ENCODE measurements at places on chromosomes 6 and 20. TPM values are rescaled to one million over a fixed set of nuclear protein-coding genes. Genes with fewer than 3 reads are reported as not detected.

EYS gene
- total RNA-seq, result not detected

DACT2 gene
- total RNA-seq, result 1.5 TPM

EPHA7 gene
- 2.7 TPM for total RNA-seq

SYCP2L gene
- 0.25 TPM for total RNA-seq

DNA sequence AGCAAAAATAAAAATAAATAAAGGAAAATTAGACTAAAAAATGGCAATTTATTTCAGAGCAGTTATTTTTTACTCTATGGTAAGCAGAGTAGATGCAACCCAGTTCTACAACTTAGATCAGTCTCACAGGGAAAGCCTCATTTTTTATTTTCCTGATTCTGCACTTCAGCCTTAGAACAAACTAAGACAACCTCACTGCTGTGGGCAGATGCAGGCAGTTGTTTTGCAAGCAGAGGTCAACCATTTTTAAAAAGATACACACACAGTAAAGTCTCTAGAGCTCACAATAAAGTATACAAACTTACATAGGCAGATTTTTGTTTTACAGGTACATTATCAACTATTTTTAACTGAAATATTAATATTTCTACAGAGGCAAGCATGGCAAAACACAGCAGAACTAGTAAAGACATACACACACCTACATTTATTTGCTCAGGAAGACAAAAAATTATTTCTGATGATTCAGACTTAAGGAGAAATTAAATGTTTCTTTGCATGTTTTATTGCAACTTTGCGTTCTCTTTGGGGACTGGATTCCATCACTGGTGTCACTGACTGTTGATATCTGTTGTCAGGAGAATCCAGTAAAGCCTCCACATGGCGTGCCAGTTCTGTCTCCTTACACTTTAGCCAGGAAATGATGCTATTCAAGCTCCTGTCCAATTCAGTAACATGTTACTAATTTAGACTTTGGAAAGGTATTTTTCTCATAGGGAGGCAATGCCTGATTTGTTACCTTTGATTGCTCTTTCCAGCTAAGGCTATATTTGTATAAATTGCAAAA is 102.7 kb downstream of the TRDN start:
- no peak overlapping the region for H3K4me3 ChIP-seq
- no peaks in the 10 kb centered on the region for H3K36me3 ChIP-seq
- H3K27ac ChIP-seq, result no peak overlapping the region

DNA sequence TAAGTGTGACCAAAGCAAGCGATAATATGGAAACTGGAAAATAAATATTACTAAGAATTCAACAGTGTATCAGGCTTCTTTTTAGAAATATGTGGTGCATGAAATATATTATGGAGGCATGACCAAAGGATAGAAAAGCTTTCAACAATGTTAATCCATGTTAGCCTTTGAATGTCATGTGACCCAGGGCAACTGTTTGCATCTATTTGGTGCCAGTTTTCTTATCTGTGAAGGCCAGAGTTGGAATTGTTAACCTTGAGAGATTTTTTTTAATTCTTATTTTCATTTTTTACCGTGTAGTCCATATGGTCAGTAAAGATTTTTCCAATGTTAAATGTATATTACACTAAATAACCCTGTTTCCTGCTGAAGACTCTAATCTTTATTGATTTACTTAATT is 411.1 kb downstream of the BCKDHB start:
- no peak overlapping the region for H3K27ac ChIP-seq
- no peaks in the 10 kb centered on the region for H3K36me3 ChIP-seq
- DNase-seq, result no peak
- H3K27me3 ChIP-seq, result no peaks in the 10 kb centered on the region
- no peak overlapping the region for H3K4me3 ChIP-seq

DNA sequence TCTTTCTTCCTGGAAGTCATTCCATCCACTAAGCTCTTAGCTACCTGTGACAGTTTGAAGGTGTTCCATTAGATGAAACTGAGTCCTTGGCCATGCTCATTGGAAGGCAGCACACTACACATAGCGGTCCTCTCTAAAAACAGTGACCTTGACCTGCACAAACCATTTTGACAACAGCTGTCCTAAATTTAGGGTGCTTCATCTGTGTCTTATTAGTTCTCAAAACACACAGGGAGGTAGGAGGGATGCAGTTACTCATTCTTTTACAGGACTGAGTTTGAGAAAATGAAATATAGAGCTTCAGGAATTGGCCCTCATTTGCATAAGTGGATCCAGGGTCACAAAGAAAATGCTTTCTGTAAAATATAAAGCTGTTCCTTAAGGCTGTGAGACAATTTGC is 20.4 kb upstream of the MAP3K4 start:
- no peaks in the 10 kb centered on the region for H3K36me3 ChIP-seq
- no peak overlapping the region for H3K27ac ChIP-seq

- no peak overlapping the region for H3K27ac ChIP-seq
- DNase-seq, result no peak
- H3K27me3 ChIP-seq, result no peaks in the 10 kb centered on the region
- peaks cover 7% of the 10 kb centered on the region for H3K4me1 ChIP-seq
- H3K4me3 ChIP-seq, result no peak overlapping the region
- no peaks in the 10 kb centered on the region for H3K36me3 ChIP-seq
Measured at GRCh38 chr6:25166955-25167748, 112.0 kb upstream of the CARMIL1 start.

DNA sequence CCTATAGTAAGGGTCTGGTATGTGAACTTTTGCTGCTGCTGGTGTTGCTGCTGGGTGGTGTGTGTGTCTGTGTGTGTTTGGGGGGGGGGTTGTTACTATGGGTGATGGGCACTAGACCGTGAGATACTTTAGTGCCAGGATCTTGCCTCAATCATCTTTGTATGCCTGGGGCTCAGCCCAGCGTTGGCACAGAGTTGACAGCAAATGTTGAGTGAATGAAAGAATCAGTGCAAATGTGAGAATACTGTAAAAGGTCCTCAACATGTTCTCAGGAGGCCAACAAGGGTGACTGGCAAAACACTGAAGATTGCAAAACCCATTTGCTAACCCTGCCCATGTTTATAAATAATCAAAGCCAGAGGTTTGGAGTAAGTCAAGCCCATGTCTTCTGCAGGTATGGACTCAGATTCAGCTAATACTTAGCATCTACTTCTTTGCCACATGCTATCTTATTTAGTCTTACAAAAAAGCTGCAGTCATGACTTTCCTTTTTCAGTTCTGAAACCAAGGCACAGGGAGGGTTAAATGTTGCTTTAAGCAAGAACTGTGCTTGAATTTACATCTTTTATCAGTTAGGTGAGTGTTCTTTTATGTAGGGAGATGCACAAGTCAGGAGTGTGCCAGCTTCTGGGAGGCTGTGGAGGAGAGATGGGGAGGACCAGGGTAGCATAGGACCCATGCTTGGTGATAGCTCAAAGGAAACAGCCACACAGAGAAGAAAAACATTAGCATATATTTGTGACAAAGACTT is 125.3 kb upstream of the SPACA1 start:
- DNase-seq, result no peak
- H3K36me3 ChIP-seq, result no peaks in the 10 kb centered on the region
- H3K27ac ChIP-seq, result no peak overlapping the region
- no peaks in the 10 kb centered on the region for H3K27me3 ChIP-seq
- H3K4me1 ChIP-seq, result no peaks in the 10 kb centered on the region
- H3K4me3 ChIP-seq, result no peak overlapping the region

DNA sequence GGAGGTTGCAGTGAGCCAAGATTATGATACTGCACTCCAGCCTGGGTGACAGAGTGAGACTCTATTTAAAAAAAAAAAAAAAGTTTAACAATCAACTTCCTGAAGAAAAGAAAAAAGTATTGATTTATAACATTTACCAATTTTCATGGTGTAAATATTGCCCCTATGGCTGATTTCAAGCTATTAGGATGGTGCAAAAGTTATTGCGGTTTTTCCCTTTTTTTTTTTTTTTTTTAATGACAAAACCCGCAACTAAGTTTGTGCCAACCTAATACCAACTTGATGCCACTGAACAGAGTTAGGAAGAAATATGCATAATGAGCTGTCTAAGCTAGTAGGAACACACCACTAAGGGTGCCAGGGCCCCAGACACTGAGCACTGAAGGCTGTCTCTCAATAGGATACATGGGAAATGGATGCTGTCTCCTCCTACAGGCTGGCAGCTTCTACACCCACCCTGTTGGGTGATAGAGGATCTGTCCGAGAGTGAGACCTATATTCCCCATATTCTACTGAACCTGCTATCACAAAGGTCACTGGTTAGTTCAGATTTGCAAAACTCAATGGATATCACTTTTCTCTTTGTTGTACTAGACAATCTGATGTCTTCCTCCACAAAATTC is 6.5 kb upstream of the PERP start:
- H3K36me3 ChIP-seq, result no peaks in the 10 kb centered on the region
- no peaks in the 10 kb centered on the region for H3K27me3 ChIP-seq
- no peak overlapping the region for H3K4me3 ChIP-seq
- H3K4me1 ChIP-seq, result peaks cover 5% of the 10 kb centered on the region
- no peak overlapping the region for H3K27ac ChIP-seq

- DNase-seq, result no peak
- no peak overlapping the region for H3K4me3 ChIP-seq
- H3K36me3 ChIP-seq, result peaks cover 23% of the 10 kb centered on the region
Measured at GRCh38 chr6:138417493-138418117, 13.6 kb downstream of the HEBP2 start.

GRCh38 chr20:61878478-61879302 is 187.0 kb downstream of the TAF4 start:
- no peak overlapping the region for H3K27ac ChIP-seq
- H3K4me3 ChIP-seq, result no peak overlapping the region
- no peaks in the 10 kb centered on the region for H3K4me1 ChIP-seq
- no peaks in the 10 kb centered on the region for H3K36me3 ChIP-seq

DNA sequence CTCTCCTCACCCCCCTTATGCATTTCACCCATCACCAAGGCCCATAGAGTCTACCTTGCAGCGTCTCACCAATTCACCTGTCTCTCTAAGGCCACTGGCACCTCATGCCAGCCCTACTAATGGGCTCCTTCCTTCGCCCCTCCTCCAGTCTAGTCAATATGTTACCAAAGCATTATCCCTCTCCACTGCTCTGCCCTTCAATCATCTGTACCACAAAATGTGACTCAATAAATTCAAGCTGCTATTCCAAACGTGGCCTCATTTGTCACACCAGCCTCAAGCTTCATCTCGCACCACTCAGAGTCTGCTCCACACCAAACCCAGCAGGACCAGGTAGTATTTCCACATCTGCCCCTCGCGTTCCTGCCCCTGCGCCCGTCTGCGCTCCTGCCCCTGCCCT is 21.8 kb upstream of the RPS6KA2 start:
- H3K27me3 ChIP-seq, result no peaks in the 10 kb centered on the region
- H3K36me3 ChIP-seq, result no peaks in the 10 kb centered on the region
- DNase-seq, result no peak
- H3K27ac ChIP-seq, result no peak overlapping the region
- no peaks in the 10 kb centered on the region for H3K4me1 ChIP-seq

- no peaks in the 10 kb centered on the region for H3K36me3 ChIP-seq
- no peak for DNase-seq
- no peaks in the 10 kb centered on the region for H3K4me1 ChIP-seq
- H3K27ac ChIP-seq, result no peak overlapping the region
- no peak overlapping the region for H3K4me3 ChIP-seq
Measured at GRCh38 chr6:39330057-39330456, 7.6 kb upstream of the KCNK16 start.

DNA sequence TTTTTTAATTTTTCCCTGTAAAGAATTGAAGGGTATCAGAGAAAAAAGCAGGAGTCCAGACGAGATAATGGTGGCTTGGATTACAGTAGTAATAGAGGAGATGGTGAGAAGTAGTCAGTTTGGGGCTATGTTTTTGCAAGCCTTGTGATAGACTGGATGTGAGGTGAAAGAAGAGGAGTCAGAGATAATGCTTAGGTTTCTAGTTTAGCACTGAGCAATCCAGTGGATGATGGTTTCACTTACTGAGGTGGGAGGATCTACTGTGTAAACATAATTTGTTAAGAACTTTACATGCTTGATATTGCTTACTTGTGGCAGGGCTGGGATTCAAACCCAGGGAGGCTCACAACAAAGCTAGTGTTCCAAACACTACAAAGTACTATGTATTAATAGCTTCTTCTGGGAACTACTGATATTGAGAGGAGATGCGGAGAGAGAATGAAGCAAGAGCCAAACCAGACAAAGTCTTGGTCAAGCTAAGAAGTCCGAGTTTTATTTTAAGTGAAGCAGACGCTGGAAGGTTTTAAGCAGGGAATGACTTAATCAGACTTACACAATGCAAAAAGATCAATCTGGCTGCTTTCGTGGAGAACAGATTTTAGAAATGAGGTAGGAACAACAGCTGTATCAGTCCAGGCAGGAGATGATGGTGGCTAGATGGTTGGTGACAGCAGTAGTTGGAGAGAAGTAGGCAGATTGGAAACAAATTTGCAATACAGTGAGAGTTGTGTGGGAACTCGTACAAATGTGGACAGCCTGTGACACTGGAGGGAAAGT is 58.0 kb downstream of the ZFAND3 start:
- no peaks in the 10 kb centered on the region for H3K36me3 ChIP-seq
- H3K4me3 ChIP-seq, result no peak overlapping the region
- H3K4me1 ChIP-seq, result peaks cover 58% of the 10 kb centered on the region
- DNase-seq, result no peak

DNA sequence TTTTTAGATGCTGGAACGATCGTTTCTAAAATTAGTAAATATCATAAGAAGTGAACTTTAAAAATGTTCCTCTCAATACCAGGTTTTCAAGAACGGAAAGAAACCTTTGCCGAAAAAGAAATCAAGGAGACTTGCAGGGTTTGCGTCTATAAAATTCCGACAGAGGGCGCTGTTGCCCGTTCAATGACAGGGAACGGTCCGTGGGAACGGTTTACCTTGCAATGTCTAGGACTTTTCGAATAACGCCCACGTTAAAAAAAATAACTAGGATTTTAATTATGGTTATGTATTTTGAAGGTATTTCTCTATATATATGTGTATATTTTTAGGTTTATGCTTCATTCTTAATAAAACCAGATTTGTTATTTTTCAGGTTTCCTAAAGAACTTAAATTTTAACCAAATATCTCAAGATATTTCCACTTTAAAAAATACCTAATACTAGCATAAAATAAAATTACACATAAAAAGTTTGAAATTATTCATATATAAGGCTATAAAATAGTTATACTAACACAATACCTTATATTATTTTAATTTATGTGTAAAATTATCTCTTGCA is 2.5 kb upstream of the TFAP2B start:
- no peak for DNase-seq
- H3K27ac ChIP-seq, result no peak overlapping the region
- H3K36me3 ChIP-seq, result no peaks in the 10 kb centered on the region
- H3K4me1 ChIP-seq, result no peaks in the 10 kb centered on the region
- peak overlapping the region; percentile 15 for H3K4me3 ChIP-seq

DNA sequence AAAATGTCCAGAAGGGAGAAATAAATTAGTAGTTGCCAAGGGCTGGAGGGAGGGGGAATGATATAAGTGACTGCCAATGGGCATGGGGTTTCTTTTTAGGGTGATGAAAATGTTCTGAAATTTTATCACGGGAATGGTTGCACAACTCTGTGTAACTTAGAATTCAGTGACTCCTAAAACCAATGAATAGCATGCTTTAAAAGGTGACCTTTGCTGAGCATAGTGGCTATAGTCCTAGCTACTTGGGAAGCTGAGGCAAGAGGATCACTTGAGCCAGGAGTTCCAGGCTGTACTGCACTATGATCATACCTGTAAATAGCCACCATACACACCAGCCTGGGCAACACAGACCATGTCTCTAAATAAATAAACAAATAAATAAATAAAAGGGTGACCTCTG is 109.0 kb downstream of the ATG5 start:
- no peak for DNase-seq
- no peaks in the 10 kb centered on the region for H3K36me3 ChIP-seq
- no peak overlapping the region for H3K27ac ChIP-seq
- H3K4me3 ChIP-seq, result no peak overlapping the region
- no peaks in the 10 kb centered on the region for H3K27me3 ChIP-seq

Measured in vagina (tissue), 2 donors.